Substantia nigra (tissue), 51 donors: ENCODE measurements at places on chromosomes 5 and 9.

GRCh38 chr9:6247266-6247665, 31.7 kb downstream of the IL33 start:
- DNase-seq: no peak

- no peak for DNase-seq
Observed at GRCh38 chr5:61402970-61403900, 71.2 kb downstream of the ZSWIM6 start.

- no peak for DNase-seq
Observed at GRCh38 chr5:87152886-87153285, 114.8 kb upstream of the RASA1 start.

GRCh38 chr5:103480246-103480645, 82.3 kb downstream of the NUDT12 start:
- no peak for DNase-seq

GRCh38 chr5:83496626-83497025, 25.1 kb downstream of the VCAN start:
- DNase-seq: no peak

DNA sequence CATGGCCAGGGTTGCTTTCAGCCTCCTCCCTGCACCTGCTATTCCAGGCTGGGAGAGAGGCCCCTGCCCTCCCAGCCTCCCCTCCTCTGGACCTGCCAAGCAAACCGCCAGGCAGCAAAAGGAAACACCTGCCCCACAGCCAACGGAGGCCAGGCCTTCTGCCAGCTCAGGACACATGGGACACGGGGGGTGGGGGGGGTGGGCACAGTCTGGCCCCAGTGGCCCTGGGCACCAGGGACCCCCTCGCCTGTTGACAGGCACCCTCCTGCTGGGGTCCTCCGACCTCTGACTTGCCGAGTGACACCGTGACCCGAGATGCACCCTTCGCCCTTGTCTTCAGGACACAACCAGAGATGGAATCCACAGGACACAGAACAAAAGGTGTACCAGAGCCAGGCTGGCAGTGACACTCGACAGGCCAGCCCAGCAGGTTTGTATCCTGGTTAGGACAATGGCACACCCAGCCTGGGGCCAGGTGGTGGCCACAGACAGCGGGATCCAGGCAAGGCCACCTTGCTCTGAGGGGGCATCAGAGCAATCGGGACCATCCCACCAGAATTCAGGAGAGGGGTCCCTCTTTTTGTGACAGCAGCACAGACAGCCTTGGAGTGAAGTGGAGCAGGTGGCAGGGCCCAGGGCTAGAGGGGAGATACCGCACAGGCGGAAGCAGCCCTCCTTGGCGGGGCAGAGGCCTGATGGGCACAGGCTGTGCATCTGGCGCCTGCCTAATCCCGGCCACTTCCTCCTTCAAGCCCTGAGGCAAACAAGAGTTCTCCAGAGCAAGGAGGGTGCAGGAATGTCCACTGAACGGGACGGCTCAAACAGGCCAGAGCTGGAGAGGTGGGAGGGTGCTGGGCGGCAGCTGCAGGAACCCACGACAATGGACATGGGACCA, 1.3 kb upstream of the TMEM210 start:
- no peak for DNase-seq

- DNase-seq: no peak
Observed at GRCh38 chr9:136543280-136543679, 2.6 kb downstream of the NOTCH1 start.

DNA sequence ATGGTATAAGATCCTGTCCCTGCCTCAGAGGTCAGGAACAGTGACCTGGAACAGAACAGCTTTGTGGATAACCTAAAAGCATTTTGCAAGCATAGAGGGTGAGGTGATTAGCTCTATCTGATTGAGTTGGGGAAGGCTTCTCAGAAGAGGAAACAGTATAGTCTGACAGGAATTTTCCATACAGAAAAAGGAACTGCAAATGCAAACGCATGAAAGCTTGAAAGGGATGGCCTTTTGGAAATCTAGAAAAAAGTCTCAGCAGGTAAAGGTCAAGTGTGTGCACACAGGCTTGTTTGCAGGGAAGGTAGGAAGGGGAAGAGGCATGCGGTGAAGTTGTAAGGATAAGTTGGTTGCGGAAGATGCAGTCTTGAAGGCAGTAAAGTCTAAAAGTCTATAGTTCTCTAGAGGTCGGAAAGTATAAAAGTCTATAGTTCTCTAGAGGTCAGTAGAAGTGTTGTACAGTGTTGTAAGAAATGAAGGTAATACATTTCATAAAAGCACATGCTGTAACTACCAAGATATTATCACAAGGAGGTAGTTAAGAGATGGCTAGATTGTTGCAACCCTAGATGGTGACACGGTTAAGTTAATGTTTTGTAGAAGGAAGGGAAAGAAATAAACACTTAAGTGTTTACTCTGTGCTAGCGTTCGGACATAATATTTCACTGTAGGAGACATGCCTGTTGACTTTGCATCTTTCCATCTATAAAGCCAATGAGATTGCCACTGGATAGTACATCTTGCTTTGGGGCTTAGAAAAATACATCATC, 16.7 kb upstream of the HSPB3 start:
- DNase-seq: no peak

DNA sequence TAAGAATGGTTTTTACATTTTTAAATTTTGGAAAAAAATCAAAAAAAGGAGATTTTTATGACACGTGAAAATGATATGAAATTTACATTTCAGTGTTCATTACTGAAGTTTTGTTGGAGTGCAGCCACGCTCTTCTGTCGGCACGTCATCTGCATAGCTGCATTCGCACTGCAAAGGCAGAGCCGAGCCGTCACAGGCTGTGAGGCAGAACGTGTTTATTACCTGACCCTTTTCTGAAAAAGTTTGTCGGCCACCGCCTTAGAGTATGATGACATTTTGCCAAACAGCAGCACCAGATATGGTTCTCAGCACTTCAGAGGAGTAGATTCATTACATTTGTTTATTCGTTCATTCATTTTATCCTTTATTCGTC, 24.1 kb downstream of the HRH2 start:
- DNase-seq: no peak

DNA sequence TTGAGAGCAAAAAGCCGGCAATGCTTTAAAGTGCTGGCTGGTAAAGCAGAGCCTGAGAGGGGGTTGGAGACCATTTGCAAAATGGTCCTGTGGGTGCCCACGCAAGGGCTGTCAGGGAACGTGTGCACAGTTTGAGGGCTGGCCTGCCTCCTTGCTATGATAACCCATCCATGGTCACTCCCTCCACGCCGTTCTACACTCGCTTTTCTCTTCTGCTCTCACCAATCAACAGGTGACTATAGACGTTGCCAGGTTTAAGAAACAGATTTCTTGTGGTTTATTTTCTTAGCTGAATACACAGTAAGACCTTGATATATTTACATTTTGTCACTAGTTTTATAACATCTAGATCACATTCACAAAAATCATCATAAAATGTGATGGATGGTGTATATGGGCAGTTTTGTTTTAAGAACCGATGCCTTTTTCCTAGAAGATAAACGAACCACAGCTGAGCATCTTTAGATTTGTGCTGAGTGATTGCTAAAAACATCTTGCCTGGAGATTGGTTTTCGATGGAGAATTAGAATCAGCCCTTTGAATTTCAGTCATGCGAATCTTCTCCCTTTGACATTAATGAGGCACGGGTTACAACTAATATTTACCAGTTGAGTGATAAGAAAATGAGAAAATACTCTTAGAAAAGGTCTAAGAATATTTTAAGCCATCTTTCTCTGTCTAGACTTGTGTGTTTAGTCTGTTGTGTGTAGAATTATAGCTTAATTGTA, 13.9 kb downstream of the MAP1B start:
- no peak for DNase-seq

DNA sequence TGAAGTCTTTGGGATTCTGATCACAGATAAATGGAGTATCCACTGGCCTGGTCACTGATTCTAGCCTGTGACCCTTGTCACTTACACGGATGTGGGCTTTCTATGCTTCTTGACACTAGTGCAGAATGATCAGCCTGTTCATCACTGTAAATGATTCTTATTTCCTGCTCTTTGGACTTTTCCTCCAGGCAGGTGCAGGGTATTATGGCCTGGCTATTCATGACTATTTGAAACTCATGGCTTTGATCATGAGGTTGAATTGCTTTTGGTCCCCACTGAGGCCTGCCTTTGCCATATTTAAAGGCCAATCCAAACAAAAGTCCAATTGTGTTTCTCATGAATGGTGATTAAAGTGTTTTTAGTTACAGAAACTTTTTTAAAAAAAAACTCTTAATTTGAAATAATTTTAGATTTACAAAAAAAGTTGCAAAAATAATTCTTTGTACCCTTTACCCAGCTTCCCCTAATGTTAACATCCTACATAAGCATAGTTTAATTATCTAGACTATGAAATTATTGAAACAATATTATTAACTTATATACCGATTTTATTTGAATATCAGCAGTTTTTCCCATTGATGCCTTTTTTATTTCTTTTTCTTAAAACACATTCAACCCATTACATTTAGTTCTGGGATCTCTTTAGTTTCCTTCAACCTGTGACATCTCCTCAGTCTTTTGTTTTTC, 68.1 kb downstream of the GALNT10 start:
- no peak for DNase-seq

GRCh38 chr9:16987026-16987425, 116.6 kb upstream of the BNC2 start:
- DNase-seq: no peak

- DNase-seq: no peak
Observed at GRCh38 chr9:121663591-121663990, 12.2 kb downstream of the DAB2IP start.

DNA sequence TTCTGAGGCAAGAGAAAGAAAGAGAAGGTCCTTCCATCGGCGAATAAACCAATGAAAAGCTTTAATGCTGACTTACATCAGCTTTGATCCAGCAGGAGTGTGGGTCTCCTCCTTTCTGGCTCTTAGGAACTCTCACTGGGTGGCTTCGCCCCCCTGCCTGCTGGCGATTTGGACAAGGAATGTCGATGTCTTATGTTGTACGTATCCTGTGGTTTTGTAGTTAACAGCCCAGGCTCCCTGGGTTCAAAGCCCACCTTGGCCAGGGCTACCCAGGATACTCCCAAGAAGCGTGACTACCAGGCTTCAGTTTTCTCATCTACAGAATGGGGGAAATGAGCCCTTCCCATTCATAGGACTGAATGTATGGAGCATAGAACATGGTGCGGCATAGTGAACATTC, 124.2 kb downstream of the ROR2 start:
- DNase-seq: no peak

DNA sequence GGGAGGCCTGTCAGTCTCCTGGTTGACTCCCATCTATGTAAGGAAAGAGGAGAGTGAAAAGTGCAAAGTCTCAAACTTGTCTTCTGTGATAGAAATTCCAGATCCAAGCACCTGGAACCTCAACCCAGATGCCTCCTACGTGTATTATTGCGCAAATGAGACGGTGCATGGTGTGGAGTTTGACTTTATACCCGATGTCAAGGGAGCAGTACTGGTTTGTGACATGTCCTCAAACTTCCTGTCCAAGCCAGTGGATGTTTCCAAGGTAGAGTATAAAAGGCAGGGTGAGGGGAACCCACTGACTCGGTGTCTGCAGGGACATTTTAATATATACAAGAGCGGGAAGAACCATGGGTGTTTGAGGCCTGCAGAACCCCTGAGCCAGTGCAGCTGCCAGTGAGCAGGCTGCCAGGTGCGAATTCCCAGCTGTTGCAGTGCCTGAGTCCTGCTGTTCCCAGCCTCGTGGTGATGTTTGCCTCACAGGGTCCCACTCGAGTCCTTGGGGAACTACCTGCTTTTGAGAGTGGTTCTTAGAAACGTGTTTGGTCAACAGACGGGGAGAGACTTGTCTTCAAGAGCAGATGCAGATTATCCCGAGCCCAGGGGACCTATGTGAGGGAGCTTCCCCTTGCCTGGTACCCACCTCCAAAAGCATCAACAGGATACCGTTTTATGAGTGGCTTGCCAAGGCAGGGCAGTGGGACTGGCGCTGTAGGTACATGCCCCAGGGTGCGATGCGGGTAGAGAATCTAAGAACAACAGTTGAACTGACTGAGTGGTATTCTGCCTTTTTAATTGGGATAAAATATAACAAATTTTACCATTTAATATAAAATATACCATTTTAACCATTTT, 9.5 kb downstream of the PSAT1 start:
- no peak for DNase-seq

GRCh38 chr9:13322828-13323550, 43.5 kb upstream of the MPDZ start:
- no peak for DNase-seq
